Fibroblast of skin of left biceps (primary cell): ENCODE measurements at places on chromosomes 7 and 10.

DNA sequence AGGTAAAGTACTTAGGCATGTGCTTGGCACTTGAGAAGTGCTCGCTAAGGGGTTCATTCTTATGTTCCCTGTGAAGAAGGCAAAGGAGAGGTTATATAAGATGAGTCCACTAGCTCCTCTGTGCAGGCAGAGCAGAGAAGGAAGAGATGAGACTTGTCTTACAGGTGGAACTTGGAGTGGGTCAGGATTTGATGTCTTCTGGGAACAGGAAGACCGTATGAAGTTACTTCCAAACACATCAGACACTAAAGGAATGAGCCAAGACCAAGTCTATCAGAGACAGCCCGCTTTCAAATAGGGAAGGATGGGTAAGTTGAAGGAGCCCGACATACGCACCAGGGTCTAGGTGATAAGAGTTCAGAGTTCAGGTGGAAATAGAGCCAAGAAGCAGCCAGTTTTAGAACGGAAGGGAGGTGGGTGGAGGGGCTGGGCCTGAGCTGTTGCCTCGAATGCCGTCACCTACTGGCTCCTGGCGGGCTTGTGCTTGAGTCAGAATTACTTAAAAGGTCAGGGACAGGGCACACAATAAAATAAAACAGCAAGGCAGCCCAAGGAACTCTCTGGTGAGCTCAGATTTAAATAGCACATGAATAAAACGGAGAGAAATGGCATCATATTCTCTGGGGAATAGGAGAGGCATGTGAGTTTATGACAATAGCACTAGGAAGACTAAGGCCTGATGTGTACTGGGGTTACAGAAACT is 56.1 kb upstream of the GRB10 start:
- no peak for DNase-seq

GRCh38 chr10:73253225-73253555 is 746 bp upstream of the MRPS16 start:
- no peak for DNase-seq

GRCh38 chr7:7476381-7476780 is 59.3 kb downstream of the COL28A1 start:
- DNase-seq = no peak

GRCh38 chr10:30490289-30491000 is 56.5 kb downstream of the MAP3K8 start:
- DNase-seq = no peak

GRCh38 chr10:67912331-67912946 is 28.0 kb downstream of the SIRT1 start:
- peak; percentile 15 for DNase-seq

DNA sequence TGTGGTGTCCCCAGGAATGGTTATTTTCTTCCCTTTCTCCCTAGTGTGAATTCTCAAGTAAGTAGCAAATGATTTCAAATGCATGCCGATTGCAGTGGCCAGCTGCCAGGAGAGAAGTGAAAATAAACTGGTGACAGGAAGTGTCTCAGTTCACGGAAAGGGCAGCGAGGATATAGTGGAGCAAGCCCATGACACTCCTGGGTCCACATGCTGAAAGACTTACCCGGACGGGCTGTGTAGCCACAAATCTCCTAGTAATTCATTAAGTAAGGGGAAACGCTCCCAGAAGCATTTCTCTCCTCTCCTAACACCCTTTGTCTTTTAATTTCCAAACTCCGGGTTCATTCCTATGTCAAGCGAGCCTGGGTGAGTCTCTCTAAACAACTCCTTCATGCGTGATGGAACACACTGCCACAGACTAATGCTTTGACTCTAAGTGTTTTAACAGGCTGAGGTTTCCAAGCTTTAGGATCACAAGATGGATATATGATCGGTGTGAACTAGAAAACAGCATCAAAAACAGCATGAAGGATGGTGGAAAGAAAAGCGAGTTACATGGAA is 125.6 kb downstream of the CYP26A1 start:
- peak; percentile 31 for DNase-seq

- no peak for DNase-seq
Measured at GRCh38 chr10:520402-520787, 169.1 kb downstream of the DIP2C start.

DNA sequence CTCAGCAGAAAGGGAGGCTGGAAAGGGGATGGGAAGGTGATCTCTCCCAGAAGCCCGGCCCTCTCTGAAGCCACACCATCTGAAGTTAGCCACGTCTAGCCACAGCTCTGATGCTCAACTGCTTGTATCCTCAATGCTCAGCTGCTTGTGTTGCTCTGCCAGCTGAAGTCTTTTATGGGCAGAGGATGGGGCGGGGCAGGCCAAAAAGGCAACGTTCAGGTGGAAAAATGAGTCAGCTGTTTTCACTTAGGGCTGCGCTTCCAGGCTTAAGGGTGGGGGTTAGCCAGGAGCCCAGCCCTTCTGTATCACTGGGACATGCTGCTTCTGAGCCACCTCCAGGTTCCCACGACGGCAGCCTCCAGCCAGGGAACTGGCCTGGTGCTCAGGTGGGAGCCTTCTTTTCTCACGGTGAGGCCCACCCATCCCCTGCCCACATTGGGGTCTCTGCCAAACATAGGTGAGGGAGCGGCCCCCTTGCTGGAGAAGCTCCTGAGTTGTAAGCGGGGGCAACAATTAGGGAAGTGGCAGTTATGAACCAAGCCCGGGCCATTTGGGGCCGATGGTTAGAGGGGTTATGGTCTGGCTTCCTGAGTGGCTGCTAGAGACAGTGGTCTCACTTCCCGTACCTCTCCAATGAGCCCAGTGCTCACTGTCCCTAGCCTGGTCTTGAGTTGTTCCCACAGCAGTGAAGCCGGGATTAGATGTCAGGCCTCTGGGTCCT is 44.9 kb upstream of the CNPY1 start:
- DNase-seq = no peak

DNA sequence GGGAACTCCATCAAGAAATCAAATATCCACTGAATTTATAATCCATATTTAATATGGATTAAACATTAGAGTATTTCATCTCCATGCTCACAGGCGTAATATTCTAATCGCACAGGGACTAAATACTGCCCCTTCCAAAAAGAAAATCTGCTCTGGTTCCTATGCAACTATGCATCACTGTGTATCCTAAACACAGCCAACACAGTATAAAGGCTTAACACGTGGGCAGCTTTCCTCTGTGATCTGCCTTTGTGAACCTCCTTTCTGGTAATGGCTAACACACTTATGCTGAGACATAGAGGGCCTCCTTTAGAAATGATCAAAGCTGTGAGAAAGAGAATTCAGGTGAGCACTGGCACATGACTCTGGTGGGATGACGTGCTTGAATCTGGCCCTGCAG is 110.2 kb downstream of the RAB11FIP2 start:
- no peak for DNase-seq

GRCh38 chr7:30353532-30353931 is 69.1 kb downstream of the ZNRF2 start:
- no peak for DNase-seq

DNA sequence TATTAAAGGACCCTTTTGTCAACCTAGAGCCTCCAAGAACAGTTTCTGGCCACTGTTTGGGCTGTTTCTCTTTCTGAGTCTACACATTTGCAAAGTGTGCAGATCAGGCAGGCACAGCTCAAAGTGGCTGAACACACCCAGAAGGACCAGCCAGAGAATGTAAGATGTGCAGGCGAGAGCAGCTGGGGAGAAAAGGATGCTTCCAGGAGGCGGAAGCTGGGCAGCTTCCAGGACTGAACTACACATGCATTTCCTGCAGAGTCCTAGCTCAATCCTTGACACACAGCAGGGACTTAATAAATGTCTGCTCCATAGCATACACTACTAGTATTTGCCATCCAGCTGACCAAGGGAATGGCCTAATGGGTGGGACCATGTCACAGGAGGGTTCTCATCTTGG is 70.9 kb downstream of the CTBP2 start:
- no peak for DNase-seq

DNA sequence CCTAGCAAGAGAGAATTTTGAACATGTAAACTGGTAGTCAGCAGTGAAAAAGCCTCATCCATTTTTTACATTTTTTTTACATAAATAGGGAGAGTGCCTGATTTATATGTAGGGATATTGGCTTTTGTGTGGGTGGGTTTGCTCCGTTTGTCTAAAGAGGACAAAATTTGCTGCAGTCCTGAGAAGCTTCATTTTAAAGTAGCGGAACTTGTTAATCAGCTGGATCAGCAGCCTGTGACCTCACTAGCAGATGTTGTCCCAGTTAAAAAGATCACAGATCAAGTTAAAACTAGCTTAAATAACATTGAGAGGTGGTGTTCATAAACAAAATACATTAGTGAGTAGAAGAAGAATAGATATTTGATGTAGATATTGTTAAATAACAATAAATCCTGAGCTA is 2.6 kb downstream of the ATRNL1 start:
- no peak for DNase-seq

- no peak for DNase-seq
Measured at GRCh38 chr10:65355141-65355680, 1570.6 kb upstream of the LRRTM3 start.

DNA sequence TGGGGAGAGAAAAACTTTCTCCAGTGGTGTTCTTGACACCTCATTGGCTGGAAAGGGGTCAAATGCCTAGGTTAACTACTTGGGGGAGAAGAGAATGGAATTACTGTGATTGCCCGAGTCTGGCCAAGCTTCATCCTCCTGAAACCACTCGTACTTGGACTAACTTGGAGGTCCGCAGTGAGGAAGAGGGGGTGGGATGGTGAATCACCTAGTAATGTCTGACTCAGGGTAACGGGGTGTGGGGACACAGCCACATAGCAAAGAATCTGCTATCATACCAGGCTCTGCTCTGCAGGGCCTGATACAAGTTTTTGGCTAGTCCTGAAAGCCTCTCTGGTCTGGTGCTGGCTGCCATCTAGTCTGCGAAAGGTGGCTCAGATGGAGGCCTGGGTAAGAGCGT is 190.9 kb downstream of the RPS24 start:
- DNase-seq = peak; percentile 33

DNA sequence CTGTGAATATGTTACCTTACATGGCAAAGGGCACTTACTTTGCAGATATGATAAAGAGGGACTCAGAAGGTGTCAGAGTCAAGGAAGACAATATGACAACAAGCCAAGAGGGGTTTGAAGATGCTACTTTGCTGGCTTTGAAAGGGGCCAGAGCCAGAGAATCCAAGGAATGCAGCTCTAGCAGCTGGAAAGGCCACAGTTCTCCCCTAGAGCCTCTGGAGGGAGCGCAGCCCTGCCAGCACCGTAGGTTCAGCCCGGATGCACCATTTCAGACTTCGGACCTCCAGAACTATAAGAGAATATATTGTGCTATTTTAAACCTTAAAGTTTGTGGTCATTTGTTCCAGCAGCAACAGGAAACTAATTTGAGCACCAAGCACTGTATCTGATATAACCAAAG is 32.9 kb upstream of the WDR11 start:
- DNase-seq = no peak

DNA sequence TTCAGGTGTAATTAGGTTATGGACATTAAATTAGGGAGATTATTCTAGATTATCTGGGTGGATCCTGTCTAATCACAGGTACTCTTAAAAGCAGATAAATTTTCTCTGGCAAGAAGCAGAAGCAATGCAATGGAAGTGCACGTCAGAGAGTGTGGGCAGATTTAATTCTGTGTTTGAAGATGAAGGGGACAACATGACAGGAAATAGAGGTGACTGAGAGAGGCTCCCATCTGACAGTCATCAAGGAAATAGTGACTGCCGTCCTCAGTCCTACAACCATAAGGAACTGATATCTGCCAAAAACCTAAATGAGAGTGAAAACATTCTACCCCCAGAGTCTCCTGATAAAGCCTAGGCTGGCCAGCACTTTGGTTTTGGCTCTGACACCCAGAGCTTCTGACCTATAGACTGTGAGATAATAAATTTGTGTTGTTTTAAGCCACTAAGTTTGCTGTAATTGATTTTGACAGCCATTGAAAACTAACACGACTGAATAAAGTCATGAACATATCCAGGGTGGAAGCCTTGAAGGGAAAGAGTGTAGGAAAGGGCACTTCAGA is 30.5 kb upstream of the DDX50 start:
- DNase-seq = no peak

- no peak for DNase-seq
Measured at GRCh38 chr10:86699541-86699940, 31.2 kb downstream of the LDB3 start.
